ENCODE measurements at places on chromosomes 2 and 18. TPM values are rescaled to one million over a fixed set of nuclear protein-coding genes. Genes with fewer than 3 reads are reported as not detected.

The REEP1 gene
- 0.22 TPM for total RNA-seq

The DNAJC5G gene
- total RNA-seq, result not detected

DNA sequence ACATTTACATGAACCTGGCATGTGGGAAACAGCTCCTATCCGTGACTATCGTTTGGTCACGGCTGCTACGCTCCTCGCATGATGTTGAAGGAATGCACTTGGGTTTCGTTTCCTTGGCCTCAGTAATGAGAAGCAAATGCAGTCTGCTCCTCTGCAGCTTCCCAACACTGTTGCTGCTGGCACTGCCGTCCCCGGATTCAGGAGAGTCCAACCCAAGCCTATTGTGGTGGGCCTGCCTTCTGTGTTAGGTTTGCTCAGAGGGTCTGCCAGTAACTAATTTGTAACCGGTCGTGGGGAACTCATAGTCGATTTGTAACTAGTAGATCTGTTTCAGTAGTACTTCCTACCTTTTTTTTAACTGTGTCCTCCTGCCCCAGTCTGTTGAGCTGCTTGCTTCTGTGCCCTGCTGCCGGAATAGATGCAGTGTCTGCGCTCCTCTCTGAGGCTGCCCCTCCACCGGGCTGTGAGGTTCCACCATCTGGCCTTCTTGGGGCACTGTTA lies 58.4 kb downstream of the WDSUB1 start:
- DNase-seq, result no peak

DNA sequence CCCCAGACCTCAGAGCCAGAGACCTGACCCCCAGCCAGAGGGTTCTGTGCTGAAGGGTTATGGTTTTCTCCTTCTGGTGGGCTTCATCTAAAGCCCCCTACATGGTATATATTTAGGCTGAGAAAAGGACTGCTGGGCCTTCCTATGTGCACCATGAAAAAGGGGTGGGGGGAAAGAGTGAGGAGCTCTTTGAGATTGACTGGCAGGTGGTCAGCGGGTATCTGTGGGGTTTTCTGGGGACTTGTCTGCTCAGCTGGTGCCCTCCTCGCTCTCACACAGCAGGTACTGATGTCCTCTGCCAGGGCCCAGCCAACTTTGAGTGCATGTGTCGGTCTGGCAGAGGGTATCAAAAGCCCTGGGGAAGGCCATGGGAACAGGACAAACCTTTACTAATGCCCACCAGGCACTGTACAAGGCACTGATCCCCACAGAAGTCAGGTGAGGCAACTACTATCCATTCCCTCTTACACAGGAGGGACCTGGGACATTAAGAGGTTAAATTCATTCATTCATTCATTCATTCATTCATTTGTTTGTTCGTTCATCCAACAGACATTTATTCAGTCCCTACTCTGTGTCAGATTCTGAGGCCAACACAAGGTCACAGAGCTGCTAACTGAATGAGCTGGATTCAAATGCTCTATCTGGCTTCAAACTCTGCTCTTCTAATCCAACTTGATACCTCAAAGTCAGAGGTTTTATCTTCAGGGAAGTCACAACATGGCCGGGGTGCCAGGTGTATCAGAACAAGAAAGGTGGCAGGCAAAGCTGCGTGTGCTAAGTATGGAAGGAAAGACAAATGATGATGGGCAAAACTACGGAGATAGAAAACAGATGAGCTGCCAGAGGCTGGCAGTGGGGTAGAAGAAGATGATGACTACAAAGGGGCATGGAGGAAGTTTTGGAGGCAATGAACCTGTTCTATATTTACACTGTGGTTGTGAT lies 44.6 kb downstream of the REEP1 start:
- no peak for DNase-seq

DNA sequence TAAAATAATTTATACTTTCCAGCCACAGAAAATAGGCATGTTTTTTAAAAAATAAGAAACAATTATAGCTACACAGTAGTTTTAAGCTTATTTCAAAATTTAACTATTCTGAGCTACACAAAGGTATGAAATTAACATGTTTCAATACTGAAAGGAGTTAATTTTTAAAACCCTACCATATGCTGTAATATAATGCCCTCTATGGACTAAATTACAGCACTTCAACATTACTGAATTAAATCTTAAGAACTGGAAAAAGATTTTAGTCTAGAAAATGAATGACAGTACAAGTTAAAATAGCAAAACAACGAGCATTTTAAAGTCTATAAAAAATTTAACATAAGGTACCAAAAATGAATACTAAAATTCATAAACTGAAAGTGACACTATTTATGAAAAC lies 36.3 kb downstream of the RTN4 start:
- peak; percentile 67 for DNase-seq
